ENCODE measurements at places on chromosomes 13 and 19.

DNA sequence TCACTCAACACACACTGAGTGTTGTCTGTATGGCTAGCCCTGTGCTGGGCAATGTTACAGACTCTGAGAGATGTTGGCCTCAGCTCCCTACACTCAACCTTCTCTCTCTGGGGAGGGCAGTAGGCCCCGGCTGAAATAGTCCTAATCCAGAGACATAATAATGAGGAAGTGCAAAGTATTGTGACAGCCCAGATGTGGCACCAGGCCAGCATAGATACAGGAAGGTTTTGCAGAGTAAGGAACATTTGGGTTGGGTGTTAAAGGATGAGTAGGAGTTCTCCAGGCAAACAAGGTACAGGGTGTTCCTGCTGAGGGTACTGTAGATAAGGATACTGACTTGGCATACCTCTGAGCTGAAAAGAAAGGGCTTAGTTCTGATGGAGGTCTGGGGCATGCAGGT, 2.4 kb downstream of the LIN7B start:
- peaks cover 6% of the 10 kb centered on the region for H3K36me3 ChIP-seq
- peak overlapping the region; percentile 90 for H3K4me3 ChIP-seq
- DNase-seq, result no peak
- peaks cover 39% of the 10 kb centered on the region for H3K4me1 ChIP-seq
- H3K27ac ChIP-seq, result peak overlapping the region; percentile 97

DNA sequence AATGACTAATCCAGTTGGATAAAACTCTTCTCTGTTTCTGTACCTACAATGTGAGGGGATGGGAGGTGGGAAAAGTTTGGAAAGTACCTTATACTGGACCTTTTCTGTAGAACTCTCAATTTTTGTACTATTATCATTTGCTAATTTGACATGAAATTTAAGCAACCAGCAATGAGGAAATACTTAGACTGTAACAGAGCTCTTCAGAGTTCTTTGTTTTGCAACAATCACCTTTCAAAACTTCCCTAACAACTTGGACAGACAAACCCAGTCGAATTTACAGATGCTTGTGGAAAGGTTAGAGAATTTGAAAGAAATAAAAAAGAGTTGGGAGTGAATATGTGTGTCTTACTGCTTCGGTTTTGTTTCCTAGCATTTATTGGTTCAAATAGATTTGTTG, 16.8 kb downstream of the KBTBD7 start:
- DNase-seq, result no peak
- H3K36me3 ChIP-seq, result no peaks in the 10 kb centered on the region
- H3K27me3 ChIP-seq, result no peaks in the 10 kb centered on the region

- H3K36me3 ChIP-seq, result no peaks in the 10 kb centered on the region
- H3K4me1 ChIP-seq, result peaks cover 2% of the 10 kb centered on the region
- H3K4me3 ChIP-seq, result no peak overlapping the region
- DNase-seq, result no peak
These were observed 16.0 kb upstream of the SEMA6B start for GRCh38 chr19:4575267-4576015.

GRCh38 chr13:20394506-20394905, 131.2 kb downstream of the CRYL1 start:
- no peaks in the 10 kb centered on the region for H3K4me1 ChIP-seq
- H3K36me3 ChIP-seq, result no peaks in the 10 kb centered on the region
- no peak overlapping the region for H3K27ac ChIP-seq
- H3K27me3 ChIP-seq, result no peaks in the 10 kb centered on the region
- H3K4me3 ChIP-seq, result no peak overlapping the region
- DNase-seq, result no peak

- no peaks in the 10 kb centered on the region for H3K36me3 ChIP-seq
- H3K4me1 ChIP-seq, result peaks cover 7% of the 10 kb centered on the region
- no peak overlapping the region for H3K27ac ChIP-seq
- no peaks in the 10 kb centered on the region for H3K27me3 ChIP-seq
- no peak overlapping the region for H3K4me3 ChIP-seq
These were observed 75.6 kb downstream of the MIPEP start for GRCh38 chr13:23813635-23814034.

GRCh38 chr13:107866941-107867623, 348.3 kb downstream of the LIG4 start:
- peaks cover 20% of the 10 kb centered on the region for H3K27me3 ChIP-seq
- H3K4me3 ChIP-seq, result no peak overlapping the region
- DNase-seq, result no peak
- H3K36me3 ChIP-seq, result no peaks in the 10 kb centered on the region
- H3K27ac ChIP-seq, result no peak overlapping the region

DNA sequence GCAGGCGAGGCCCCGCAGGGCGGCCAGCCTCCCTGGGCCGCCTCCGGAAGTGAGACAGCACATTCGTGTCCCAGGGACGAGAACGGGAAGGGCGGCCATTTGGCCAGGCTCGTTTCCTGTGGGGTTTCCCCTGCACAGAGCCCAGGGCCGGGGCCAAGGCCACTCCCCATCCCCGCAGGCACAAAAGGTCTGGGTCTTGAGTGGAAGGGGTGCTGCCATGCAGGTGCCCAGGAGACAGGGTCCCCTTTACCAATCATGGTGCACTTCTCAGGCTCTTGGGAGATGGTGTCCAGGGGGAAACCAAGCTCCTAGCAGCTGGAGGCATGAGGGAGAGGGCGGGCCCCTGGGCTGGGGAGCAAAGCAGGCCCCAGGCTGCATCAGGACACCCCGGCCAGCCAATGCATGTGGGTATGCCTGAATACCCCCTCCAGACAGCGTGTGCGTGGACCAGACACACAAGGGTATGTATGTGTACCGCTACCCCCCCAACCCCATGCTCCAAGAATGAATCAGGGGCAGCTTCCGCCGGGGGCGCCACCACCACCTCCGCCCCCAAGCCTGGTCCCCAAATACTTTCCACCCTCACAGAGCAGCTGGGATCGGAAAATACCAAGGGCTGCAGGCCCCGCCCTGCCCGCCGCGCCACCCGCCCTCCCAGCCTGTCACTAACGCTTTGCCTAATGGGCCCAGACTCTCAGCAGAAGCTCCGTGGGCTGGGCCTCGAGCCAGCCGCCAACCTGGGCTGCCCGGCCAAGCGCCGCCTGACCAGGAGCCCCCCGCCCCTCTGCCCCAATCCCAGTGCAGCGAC, 37.6 kb upstream of the NANOS3 start:
- H3K27me3 ChIP-seq, result no peaks in the 10 kb centered on the region
- peak overlapping the region; percentile 100 for H3K27ac ChIP-seq
- peaks cover 61% of the 10 kb centered on the region for H3K4me1 ChIP-seq
- peak overlapping the region; percentile 98 for H3K4me3 ChIP-seq
- DNase-seq, result peak; percentile 79

DNA sequence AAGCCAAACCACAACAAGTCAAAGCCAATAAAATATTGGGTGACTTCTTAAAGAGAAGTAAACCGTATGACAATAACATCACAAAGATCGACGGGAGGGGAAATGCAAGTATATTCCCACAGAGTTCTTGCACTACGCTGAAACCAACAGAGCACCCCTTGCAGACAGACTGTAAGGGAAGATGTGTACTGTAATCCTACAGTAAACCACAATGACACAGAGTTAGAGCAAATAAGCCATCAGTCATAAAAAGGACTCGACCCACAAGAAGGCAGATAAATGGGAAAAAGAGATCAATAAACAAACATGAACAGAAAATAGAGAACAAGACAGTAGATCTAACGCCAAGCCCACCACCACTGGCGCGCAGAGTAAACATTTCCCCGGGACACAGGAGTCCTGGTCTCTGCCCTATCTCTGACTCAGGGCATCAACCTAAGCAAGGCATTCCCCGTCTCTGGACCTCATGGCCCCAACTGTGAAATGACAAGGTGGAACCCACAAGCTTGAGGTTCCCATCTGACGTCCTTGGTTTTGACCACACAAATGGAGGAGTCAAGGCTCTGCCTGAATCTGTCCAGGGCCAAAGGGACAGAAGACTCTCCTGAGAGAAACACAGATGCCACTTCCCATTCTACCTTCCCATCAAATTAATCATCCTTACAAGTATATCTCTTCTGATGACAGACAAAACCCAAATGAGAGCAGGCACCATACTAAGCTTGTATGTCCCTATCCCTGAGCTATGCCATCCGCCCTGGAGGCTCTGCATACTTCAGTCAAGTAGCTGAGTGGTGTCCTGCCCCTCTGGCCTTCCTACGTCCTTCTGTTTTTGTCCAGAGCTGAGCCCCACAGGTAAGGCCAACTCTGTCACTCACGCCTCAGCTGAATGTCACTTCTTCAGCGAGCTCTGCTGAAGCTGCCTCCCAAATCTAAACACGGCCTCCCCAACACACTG, 15.0 kb downstream of the SAFB2 start:
- DNase-seq, result no peak
- H3K27ac ChIP-seq, result peak overlapping the region; percentile 77
- H3K4me1 ChIP-seq, result peaks cover 13% of the 10 kb centered on the region
- no peak overlapping the region for H3K4me3 ChIP-seq
- peaks cover 93% of the 10 kb centered on the region for H3K36me3 ChIP-seq
- H3K27me3 ChIP-seq, result no peaks in the 10 kb centered on the region

GRCh38 chr13:46386392-46387063, 524 bp downstream of the RUBCNL start:
- H3K27me3 ChIP-seq, result peaks cover 48% of the 10 kb centered on the region
- peak overlapping the region; percentile 70 for H3K4me3 ChIP-seq
- no peak overlapping the region for H3K27ac ChIP-seq

- peaks cover 22% of the 10 kb centered on the region for H3K27me3 ChIP-seq
- DNase-seq, result no peak
- no peaks in the 10 kb centered on the region for H3K36me3 ChIP-seq
- no peak overlapping the region for H3K27ac ChIP-seq
- H3K4me1 ChIP-seq, result no peaks in the 10 kb centered on the region
These were observed 110.7 kb downstream of the EFNB2 start for GRCh38 chr13:106424805-106425204.

DNA sequence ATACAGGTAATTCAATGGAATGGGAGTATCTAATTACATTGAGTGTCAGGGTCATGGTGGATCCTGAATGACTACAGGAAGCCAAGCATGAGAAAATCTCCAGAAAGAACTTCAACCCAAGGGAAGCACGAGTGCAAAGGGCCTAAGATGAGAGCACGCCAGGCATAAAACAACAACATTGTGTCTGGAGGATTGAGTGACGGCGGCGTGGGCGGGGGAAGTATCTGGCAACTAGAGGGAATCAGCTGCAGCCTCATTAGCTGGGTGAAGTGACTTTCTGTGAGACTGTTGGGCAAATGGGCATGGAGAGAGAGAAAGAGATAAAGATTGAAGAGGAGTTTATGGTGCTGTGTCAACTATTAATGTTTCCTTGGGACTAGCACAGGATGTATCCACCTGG, 194.3 kb downstream of the GPC6 start:
- H3K4me1 ChIP-seq, result no peaks in the 10 kb centered on the region
- H3K27me3 ChIP-seq, result no peaks in the 10 kb centered on the region
- DNase-seq, result no peak
- no peak overlapping the region for H3K27ac ChIP-seq
- no peak overlapping the region for H3K4me3 ChIP-seq

DNA sequence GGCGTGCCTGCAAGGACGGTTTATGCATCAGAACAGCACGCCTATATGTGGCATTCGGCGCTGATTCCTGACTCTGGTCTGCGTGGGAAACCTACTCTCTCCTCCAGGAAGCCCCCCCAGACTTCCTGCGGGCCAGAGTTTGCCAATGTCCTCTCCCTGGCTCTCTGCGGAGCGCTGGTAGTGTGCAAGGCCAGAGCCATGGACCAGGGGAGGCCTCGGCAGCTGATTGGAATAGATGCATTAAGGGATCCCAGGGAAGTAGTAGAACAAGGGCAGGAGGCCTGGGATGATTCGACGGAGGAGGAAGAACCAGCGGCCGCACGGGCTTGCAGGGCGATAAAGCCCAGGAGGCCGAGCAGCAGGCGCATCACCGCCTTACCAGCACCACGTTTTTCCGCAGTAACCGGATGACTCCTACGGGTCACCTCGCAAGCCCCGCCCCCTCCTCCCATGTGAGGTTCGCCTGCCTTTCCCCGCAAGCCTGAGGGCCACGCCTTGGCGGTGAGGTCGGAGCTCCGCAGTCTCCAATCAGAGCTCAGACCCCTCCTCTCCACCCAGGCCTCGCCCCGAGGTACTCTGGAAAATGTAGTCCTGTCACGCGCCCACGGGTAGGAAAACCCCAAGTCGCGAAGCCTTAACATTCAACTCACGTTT, 5.0 kb downstream of the CLEC11A start:
- no peaks in the 10 kb centered on the region for H3K36me3 ChIP-seq
- H3K27me3 ChIP-seq, result peaks cover 57% of the 10 kb centered on the region
- DNase-seq, result no peak
- H3K4me1 ChIP-seq, result no peaks in the 10 kb centered on the region
- H3K27ac ChIP-seq, result no peak overlapping the region

DNA sequence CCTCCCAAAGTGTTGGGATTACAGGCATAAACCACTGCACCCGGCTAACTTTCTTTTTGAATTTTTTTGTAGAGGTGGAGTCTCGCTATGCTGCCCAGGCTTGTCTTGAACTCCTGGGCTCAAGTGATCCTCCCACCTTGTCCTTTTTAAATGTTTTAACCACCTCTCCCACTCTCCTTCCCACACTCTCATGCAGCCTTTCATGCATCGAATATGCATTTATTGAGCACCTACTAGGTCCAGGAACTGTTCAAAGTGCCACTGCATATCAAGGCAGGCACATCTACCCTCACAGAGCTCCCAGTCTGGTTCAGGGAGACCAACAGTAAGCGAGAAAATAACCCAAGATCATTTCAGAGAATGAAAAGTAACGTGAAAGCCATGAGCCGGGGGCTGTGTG, 1.2 kb downstream of the TICAM1 start:
- H3K36me3 ChIP-seq, result peaks cover 11% of the 10 kb centered on the region
- peak overlapping the region; percentile 94 for H3K27ac ChIP-seq
- H3K4me3 ChIP-seq, result peak overlapping the region; percentile 86
- no peaks in the 10 kb centered on the region for H3K27me3 ChIP-seq

DNA sequence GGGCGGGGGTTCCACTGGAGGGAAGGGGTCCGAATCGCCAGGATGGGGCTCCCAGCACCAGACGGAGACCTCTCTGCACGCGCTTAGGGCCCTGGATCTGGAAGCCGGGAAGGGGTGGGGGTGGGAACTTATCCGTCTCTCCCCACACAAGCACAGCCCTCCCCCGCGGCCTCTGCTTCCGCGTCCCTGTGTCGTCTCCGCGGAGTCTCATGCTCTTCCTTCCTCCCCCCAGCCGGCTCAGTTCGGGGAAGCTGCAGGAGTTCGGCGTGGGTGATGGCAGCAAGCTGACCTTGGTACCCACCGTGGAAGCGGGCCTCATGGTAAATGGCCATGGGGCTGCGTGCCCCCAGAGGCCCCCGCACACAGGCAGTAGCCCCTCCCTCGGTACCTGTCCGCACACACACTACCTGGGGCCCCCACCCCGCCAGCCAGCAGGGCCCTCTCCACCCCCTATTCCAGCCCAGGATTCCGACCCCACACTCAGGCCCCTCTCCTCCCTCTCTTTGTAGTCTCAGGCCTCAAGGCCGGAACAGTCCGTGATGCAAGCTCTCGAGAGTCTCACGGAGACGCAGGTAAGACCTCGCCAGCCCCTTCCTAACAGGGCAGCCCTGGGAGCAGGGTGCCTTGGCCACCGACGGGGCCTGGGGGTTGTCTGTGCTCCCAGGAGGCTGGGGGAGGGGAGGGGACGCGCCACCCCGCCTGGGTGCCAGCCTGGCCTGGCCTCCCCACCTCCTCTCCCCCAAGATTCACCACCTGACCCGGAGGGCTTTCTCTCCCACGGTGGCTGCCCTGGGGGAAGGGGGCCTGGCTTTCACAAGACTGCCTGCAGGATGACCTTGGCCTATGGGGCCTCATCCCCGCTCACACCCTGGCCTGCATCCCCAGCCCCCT, 3.2 kb downstream of the MIDN start:
- H3K27me3 ChIP-seq, result no peaks in the 10 kb centered on the region
- peak overlapping the region; percentile 91 for H3K4me3 ChIP-seq
- peak; percentile 56 for DNase-seq
- peaks cover 76% of the 10 kb centered on the region for H3K36me3 ChIP-seq

GRCh38 chr19:2436384-2436783, 9.0 kb upstream of the TIMM13 start:
- H3K4me1 ChIP-seq, result no peaks in the 10 kb centered on the region
- no peak overlapping the region for H3K27ac ChIP-seq
- peaks cover 14% of the 10 kb centered on the region for H3K36me3 ChIP-seq
- H3K27me3 ChIP-seq, result no peaks in the 10 kb centered on the region
- no peak for DNase-seq
